Sciatic nerve (tissue), 2 donors: ENCODE measurements at places on chromosomes 6 and 20. TPM values are rescaled to one million over a fixed set of nuclear protein-coding genes. Genes with fewer than 3 reads are reported as not detected.

TTI1 gene
- 15.2 TPM for total RNA-seq

OGFR gene
- total RNA-seq = 52.7 TPM

- no peak for DNase-seq
These were observed 50.3 kb downstream of the CHMP4B start for GRCh38 chr20:33861458-33861857.

DNA sequence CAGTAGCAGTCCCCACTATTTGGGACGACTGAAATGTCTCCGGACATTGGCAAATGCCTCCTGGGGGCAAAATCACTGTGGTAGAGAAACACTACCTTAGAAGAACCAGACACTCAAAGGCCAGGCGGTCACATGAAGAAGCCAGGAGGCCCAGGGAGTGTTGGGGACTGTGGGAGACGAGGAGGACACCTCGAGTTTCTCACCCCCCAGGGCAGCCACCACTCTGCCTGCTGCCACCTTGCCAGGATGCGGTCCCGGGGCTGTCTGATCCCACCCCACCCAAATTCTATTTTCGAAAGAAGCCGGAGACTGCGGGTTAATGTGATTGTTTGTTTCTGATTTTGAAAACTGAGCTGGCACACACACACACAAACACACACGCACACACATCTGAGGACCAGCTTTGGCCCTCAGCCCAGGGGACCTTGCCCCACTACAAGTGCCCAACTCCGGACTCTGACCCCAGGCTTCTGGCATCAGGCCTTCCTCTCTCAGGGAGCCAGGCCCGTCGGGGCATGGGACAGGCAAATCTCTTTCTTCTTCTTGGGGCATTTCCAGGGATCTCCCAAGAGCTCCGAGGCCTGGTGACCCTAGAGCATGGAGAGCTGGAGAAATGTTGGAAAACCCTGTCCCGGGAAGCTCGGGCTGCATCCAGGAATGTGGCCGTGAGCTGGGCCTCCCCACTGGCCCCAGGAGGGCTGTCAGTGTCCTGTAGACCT is 187.5 kb upstream of the PMEPA1 start:
- DNase-seq = peak; percentile 53

- no peak for DNase-seq
These were observed 62.6 kb upstream of the STMND1 start for GRCh38 chr6:17039266-17039665.

- DNase-seq = no peak
These were observed 91.2 kb downstream of the RTN4IP1 start for GRCh38 chr6:106538145-106538544.

DNA sequence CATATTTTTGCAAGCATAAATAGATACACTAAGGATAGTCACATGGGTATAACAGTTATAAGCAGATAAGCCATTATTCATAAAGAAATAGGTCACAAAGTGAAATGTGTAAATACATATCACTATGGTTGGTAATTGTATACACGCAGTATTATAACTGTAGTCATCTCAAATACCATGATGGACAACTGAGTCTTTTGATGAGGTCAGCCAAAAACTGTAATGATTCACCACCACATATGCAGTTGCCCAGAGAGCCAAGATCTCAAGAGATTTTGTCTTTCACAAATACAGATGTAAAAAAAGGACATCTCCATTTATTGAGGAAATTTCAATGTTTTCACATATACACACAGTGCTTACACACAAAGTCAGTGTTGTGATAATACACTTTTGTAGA is 28.3 kb downstream of the ZNF292 start:
- no peak for DNase-seq

DNA sequence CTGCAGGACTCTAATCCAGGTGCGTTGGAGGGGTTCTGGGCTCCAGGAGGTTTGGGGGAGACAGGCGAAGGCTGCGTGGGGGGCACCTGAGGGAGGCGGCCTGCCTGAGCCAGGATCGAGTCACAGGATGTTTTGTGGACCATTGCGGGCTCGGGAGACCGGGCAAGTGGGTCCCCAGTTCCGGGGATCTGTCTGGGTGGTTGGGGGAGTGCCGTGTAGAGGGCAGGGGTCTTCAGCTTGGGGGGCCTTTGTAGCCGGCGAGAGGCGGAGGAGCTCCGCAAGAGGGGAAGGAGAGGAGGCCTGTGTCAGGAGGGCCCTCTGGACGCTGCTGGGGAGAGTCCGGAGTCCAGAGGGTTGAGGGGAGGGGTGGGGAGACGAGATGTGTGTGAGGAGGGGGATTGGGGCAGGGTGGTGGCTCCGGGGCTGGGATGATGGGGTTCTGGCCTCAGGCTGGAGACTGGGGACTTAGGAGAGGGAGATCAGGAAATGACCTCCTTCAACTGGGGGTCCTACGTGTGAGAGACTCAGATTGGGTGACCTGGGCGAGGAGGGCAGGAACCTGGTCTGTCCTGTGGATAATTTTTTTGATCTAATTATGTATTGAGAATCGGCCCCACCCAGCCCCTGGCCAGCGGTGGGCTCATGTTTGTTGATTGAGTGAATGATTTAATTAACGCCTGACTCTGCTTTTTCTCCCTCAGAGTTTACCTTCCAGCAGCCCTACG is 505 bp downstream of the SNAI1 start:
- no peak for DNase-seq

DNA sequence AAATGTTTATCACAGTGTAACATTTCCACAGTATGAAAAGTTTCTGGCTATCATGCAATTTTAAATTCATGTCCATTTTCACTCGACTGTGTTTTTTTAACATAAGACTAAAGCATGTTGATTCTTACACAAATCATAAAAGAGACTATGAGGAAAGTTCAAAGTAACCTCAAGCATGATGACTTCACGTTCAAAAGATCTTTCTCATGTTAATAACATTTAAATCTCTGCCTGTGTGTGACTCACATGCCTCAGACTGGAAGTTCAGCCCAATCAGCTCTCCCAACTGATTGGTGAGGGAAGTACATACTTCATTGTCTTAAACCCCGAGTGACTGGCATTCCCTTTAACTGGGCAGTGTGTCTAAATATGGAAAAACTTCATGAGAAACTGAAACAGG is 37.4 kb downstream of the ATXN1 start:
- DNase-seq = no peak

DNA sequence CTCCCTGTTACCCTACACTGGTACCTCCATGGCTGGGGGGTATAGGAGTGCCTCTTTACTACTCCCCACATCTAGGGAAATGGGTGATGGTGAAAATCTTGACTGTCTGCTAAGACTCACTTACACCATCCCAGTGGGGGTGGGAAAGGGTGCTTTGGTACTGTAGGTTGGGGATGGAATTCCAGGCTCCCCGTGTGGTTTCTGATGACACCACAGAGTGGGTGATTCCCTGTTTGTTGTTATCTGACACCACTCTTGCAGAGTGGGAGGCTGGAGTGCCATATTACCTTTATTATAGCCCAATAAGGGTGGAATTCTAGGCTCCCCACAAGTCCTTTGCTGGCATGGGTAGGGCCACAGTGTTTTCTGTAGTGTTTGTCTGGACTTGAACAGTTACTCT is 264.6 kb upstream of the MAN1A1 start:
- DNase-seq = no peak

DNA sequence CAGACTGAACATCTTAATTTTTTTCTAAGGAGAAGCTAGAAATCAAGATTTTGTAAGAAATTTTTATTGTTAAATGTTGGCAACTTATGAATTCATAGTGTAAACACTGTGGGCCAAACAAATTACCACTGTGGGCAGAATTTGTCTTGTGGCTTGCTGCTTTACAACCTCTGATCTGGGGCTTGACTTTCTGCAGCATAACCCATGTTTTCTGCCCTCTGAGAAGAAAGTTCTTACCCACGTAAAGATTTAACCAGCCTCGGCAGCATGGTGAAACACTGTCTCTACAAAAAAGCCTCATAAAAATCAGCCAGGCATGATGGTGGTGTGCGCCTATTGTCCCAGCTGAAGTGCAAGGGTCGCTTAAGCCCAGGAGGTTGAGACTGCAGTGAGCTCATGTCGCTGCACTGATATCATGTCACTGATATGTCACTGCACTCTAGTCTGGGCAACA is 12.9 kb downstream of the ITCH start:
- peak; percentile 7 for DNase-seq

GRCh38 chr20:64151633-64152530 is 12.4 kb upstream of the MYT1 start:
- no peak for DNase-seq
